ENCODE measurements at places on chromosomes 3 and 15.

GRCh38 chr3:118968640-118969039 lies 66.0 kb downstream of the IGSF11 start:
- no peak for DNase-seq

- no peak for DNase-seq
These were observed 847.6 kb downstream of the TBL1XR1 start for GRCh38 chr3:176349706-176350105.

GRCh38 chr15:58748040-58748851 lies 1.3 kb downstream of the ADAM10 start:
- peak; percentile 32 for DNase-seq

GRCh38 chr3:116453666-116454346 lies 8.5 kb upstream of the LSAMP start:
- DNase-seq = no peak

DNA sequence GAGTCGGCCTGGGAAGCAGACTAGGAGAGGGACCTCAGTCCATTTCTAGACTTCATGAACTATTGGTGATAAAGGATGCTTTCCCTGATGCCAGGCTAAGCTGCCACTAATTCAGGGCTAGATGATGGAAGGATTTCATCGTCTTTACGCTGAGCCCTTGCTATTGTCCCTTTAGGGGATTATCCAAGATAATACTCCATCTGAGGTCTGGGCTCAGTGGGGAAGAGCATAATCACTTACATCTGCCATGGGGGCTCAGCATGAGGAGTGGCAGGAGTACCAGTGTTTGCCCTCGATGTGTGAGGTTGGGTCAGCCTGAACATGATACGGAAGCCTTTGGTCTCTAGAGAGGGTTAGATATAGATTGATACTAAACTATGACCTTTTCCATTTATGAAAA lies 47.3 kb downstream of the PTPRG start:
- no peak for DNase-seq

GRCh38 chr3:177744873-177745606 lies 547.8 kb upstream of the TBL1XR1 start:
- DNase-seq = no peak

DNA sequence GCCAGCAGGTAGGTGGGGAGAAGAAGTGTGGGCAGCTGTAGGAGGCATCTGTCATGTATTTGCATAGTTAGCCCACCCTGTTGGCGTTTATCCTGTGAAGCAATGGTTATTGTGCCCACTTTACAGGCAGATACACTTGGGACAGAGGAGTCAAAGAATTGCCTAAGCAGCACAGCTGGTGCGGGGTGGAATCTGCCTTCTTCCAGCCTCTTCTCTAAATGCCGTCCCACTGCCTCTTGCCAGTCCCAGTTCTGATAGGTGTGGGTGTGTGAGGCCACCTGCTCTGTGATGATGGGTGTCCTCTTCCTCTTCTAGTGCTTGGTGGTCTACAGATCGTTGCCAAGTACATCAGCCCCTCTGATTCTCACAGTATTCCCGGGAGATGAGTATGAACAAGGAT lies 80.9 kb downstream of the ABHD5 start:
- no peak for DNase-seq

GRCh38 chr15:41116962-41117252 lies 827 bp upstream of the INO80 start:
- DNase-seq = no peak

GRCh38 chr3:45171283-45171682 lies 25.1 kb upstream of the CDCP1 start:
- no peak for DNase-seq

- DNase-seq = no peak
These were observed 120.2 kb upstream of the PFN2 start for GRCh38 chr3:150090877-150091276.

DNA sequence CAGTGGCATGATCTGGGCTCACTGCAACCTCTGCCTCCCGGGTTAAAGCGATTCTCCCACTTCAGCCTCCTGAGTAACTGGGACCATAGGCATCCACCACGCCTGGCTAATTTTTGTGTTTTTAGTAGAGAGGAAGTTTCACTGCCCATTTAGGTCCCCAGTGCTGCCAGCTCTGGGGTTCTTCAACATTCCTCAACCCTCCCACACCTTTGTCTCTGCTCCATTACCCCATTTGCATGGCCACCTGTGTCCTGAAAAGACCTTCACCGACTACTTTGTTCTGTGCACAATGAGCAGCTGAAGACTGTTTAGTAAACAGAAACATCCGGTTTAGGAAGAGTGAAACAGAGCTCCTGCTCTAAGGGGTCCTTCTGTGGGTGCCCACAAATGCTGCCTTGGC lies 92.0 kb downstream of the FAM43A start:
- DNase-seq = no peak

- no peak for DNase-seq
These were observed 72.5 kb downstream of the SUMF1 start for GRCh38 chr3:4394567-4394966.

DNA sequence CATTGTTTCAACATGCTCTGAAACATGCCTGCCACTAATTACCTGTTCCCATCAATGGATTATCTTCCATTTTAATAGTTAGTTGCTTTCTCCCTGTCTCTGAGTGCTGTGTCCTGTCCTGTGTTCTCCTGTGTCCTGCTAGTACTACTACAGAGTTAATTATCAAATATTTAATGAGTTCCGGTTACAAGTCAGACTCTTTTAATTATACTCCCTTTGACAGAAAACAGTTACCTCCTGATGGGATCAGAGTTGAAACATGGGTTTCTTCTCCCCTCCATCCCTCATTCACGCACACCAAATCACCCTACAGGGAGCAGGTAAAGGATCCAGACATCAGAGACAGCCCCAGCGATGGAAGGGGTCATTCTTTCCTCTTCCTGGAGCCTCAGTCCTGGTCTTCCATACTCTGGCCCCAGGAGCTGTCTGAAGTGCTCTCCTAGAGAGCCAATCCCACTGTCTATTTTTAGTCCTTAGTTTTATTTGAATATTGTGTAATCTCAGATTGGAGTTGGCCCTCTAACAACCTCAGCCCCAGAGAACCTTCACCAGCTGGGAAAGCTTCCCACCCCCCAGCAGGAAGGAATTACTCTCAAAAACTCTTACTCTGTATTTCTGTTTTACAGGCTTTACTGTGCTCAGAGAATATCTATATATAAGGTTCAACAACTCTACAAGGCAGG lies 137.0 kb upstream of the C2CD4B start:
- no peak for DNase-seq

DNA sequence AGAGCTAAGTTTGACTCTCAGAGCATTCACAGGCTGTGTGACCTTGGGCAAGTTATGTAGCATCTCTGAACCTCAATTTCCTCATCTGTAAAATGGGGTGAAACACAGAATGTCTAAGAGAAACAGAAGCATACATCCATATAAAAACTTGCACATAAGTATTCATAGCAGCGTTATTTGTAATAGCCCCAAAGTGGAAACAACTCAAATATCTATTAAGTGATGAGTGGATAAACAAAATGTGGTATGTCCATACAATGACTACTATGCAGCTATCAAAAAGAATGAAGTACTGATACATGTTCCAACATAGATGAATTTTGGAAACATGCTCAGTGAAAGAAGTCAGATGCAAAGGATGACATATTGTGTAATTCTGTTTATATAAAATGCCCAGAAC lies 201.8 kb upstream of the KBTBD8 start:
- no peak for DNase-seq

GRCh38 chr15:37394402-37395099 lies 294.2 kb upstream of the MEIS2 start:
- DNase-seq = no peak

GRCh38 chr15:62887113-62887570 lies 155.4 kb upstream of the TPM1 start:
- no peak for DNase-seq

- DNase-seq = no peak
These were observed 483.0 kb upstream of the AGTR1 start for GRCh38 chr3:148214705-148215104.

DNA sequence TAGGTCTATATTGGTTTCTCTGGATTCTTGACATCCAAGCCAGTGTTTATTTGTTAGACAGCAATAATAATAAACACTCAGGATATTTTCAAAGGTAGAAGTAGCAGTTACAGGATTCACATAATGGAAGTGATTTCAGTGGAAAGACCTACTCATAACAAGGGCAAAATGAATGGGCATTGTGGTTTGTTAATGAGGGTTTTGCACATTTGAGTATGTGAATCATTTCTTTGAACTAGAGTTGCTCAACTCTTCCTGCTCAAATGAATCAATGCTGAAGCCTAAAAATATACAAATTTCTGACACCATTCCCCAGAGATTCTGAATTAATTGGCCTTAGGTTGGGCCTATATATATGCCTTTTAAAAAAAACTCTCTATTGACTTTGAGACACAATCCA lies 4.1 kb upstream of the COL6A5 start:
- DNase-seq = no peak

DNA sequence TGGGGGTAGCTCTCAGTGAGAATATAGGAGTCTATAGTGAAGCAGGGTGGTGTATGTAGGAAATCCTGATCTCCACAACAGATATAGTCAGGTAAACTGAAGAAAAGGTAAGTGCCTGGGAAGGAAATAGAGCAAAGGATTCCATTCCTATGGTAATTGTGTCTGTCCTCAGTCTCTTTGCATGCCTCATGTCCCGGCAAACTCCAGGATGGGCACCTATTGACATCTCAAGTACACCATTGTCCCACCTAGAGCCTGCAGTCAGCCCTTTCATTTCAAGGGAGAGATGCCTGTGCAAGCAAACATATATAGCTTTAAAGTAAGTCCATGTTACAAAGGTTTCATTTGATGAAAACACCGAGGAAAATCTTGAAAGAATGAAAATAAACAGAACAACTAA lies 257.7 kb upstream of the AZI2 start:
- DNase-seq = no peak

DNA sequence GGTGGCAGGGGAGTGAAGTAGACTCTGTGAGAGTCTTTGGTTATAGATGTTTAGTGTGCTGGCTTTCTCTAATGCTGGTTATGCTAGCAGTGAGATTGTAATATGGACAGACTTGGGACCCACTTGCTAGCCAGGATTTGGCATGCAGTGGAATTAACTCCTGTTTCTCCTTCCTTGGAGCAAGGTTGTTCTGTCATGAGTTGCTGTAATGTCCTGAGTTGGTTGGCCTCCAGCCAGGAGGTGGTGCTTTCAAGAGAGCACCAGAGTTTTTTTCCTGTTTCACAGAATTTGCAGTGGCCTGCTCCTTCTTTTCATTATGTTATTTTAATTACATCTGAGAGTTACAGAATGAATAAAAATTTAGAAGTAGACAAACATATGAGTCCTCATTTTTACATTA lies 88.1 kb upstream of the PXYLP1 start:
- no peak for DNase-seq

- no peak for DNase-seq
These were observed 288.4 kb upstream of the LYSMD4 start for GRCh38 chr15:100021653-100022052.

DNA sequence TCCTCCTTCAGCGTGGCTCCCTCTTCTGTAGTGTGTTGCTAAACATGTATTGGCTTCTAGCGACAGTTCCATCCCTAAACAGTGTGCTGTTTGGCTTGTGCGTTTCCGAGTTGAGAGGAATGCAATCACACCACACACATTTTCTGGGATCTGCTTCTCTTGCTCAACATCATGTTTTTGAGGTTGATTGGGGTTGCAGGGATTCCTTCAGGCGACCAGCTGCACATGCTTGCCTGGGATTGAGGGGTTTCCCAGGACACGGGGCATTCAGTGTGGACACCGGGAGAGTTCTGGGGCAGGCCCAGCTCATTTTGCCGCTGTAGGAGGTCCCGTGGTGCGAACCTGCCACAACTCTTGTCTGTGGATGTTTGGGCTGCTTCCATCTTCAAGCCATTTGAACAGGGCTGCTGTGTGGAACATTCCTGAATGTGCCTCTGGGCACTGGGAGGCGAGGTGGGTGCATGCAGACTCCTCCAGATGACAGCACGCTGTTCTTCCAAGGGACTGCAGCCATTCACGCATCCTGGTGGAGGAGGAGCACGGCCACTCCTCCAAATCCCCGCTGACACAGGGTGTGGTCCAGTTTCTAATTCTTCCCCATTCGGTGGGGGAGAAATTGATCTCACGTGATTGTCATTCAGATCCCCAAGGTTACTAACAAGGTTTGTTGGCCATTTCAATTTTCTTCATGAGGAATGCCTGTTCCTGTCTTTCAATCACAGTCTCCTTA lies 82.8 kb downstream of the PLXNA1 start:
- DNase-seq = no peak
